Substantia nigra (tissue), 51 donors: ENCODE measurements at places on chromosomes 2 and 18.
A peak's percentile ranks its signal among the peaks of the same experiment; 100 is the strongest.

GRCh38 chr2:23209059-23209458 is 175.9 kb upstream of the KLHL29 start:
- no peak for DNase-seq

DNA sequence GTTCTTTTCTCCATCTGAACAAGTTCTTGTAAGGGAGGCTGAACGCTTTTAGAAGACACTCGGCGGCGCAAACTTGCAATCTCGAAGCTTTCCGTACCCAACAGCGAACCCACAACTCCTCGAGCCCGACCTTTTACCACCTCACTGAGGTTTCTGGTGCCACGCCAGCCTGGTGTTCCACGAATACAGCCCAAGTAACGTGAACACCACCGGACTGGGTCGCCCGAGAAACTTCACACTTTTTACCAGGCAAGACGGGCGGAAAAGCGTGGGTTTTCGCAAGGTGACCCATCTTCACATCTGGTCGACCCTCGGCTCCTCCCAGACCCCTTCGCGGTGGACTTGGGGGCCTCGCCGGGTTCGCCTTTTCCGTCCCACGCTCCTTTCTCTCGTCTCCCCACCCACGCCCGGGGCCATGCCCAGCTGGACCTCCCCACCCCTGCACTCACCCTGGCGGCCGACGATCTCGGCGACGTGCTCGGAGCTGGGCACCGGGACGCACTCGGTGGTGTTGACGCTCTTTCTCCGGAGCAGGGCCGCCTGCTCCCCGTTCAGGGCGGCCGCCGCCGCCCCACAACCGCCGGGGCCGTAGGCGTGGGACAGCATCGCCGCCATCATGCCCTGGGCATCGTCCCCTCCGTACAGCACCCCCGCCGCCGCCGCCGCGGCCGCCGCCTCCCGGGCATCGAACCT is 1.2 kb downstream of the MEX3C start:
- DNase-seq, result peak; percentile 31

DNA sequence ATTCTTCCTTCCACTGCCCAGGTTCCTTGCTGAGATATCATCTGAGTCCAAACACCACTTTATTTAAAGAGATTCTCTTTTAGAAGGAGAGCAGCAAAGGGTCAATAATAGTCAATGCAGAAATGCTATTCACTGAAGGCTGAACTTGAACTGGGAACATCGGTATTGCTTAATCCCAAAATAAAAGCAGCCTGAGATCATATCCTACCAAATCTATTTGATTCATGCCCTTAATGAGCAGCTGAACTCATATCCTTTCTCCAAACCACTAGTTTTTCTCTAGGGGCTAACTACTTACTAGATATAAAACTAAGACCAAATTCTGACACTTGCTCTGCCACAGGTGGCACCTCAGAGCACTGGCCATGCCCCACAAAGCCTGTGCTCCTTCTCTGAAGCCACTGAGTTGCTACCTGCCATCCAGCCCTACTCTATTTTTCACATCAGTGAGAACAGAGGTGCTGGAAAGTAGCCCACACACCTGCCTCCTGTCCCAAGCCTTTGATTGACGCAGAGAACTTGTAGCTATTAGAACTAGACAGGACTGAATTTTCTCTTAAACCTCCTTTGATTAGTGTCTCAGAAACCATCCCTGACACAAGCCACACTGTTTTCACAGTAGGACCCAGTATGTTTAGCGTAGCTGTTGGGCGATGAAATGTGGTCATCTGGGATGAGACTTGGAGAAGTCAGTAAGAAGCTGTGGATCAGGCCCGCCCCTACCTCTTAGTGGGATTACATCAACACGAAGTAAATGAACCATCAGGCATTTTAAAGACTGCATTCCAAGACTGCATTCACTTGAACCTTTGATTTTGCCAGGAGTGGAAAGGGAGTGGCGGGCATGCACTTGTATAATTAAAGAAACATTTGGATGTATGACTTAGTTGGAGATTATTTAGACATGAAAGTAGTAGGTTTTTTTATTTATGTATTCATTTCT is 124.3 kb downstream of the RBMS1 start:
- no peak for DNase-seq

- no peak for DNase-seq
Observed at GRCh38 chr18:23228102-23229061, 93.1 kb downstream of the CABLES1 start.

DNA sequence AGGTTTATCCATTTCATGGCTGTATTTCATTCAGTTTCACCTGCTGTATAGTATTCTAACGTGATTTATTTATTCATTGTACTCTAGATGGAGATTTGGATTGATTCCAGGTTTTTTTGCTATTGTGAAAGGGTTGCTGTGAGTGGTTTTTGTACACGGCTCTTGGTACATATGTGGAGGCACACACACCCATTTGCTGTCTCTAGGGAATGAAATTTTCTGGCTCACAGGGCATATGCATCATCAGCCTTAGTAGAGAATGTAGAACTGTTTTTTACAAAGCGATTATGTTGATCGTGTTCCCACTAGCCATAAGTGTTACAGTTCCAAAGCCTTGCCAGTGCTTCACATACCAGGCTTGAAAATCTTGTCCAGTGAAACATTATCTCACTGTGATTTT is 5.1 kb downstream of the SPTBN1 start:
- no peak for DNase-seq

GRCh38 chr18:43049021-43049420 is 66.5 kb downstream of the RIT2 start:
- DNase-seq, result no peak

DNA sequence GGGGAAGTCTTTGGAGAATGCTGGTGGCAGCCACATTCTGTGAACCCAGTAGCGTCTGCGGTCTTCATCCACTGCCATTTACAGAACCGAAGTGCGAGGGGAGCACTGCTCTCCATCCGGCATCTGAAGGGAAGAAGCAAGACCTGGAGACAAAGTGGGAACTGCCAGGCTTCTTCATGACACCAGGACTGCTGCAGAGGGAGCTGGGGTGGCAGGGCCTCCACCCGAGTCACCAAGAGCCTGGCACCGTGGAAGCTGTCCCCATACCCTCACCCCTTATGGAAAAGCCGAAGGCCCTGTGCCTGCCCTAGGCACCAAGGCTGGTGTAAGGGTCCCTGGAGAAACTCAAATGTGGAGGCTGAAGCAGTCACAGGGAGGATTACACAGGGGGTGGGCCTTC is 79.8 kb downstream of the CIB4 start:
- no peak for DNase-seq

GRCh38 chr2:189467160-189467559 is 25.9 kb downstream of the WDR75 start:
- DNase-seq, result no peak

- no peak for DNase-seq
Observed at GRCh38 chr2:160696087-160696452, 202.5 kb upstream of the RBMS1 start.

DNA sequence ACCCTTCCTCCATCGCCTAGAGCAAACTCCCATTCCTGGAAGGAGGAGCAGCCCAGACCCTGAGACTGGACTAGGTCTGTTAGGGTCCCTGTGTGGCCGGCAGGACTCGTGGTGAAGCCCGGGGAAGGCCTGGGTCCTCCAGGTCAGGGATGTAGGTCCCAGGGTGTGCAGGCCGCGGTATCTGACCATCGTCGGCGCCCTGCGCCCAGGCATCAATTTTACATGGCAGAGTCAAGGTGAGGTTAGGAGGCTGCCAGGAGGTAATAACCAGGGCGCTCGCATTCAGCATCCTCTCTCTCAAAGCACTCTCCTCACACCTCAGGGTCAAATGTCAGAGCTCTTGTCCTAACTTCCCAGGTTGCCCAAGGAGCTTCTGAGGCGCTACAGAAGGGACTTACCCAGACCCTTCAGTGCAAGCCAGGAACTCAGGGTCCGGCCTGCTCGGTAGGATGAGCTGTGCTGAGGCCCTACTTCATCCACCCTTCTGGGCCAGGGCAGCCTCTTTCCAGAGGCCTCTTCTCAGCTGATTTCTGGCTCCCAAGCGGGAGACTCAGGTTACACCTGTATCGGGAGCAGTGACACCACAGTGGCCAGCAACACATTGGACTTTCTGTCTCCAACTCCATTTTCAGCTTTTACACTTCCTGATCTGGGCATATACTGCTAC is 628 bp downstream of the SH2D6 start:
- no peak for DNase-seq

DNA sequence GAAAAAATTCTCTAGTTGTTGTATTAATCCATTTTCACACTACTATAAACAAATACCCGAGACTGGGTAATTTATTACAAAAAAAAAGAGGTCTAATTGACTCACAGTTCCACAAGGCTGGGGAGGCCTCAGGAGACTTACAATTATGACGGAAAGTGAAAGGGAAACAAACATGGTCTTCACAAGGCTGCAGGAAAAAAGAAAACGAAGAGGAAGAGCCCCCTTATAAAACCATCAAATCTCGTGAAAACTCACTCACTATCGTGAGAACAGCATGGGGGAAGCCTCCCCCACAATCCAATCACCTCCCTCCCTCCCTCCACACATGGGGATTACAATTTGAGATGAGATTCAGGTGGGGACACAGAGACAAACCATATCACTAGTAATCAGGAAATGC is 61.7 kb upstream of the SPTBN1 start:
- DNase-seq, result no peak

DNA sequence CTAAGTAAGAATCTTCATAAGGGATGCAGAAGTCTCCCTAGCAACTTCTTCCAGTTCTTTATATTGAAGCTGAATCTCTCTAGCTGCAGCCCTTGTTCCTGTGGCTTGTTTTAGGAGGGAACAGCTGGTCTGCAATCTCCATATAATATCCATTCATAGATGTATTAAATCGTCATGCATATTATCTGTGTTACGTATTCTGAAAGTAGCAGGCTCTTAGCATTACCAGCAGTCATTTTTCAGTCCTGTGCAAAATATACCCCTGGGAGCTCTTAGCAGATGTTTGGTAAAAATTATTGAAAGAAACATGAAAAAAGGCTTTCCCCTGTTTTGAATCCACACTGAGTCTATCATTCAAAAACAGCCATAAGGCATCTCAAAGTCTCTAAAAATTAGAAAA is 385.3 kb downstream of the IRS1 start:
- DNase-seq, result no peak

DNA sequence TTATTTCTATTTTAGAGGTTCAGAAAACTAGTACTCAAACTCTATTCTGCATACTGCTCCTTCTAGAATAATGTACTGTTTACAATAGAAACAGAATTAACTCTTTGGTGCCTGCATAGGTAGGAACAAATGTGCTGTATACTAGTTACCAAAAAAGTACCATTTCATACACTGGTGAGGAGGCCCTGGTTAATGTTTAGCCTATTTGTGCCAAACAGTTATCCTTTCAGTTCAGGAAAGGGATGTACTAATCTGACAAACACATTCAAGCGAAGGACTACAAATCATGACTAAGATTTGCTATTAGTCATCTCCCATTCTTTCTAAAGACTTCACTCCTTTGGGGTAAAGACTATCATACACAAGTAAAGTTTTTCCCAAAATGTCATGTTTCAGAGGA is 47.4 kb downstream of the EXOC6B start:
- no peak for DNase-seq

GRCh38 chr2:30933496-30933895 is 126.2 kb upstream of the CAPN13 start:
- DNase-seq, result no peak

DNA sequence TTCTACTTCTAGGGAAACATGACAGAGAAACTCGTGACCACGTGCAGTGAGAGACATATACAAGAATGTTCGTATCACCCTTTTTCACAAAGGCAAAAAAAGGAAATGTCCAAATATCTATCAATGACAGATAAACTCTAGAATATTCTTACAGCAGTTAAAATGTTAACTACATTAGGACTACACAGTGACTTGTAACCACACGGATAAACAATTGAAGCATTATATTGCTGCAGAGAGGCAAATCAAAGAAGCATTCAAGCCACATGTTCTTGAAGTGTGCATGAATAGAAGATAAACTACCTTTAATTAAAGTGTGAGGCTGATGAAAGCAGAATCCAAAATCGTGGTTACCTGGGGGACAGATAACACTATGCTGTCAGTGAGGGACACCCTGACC is 935.3 kb upstream of the KLHL29 start:
- DNase-seq, result peak; percentile 2

- DNase-seq, result no peak
Observed at GRCh38 chr2:63537306-63537705, 51.0 kb downstream of the WDPCP start.

DNA sequence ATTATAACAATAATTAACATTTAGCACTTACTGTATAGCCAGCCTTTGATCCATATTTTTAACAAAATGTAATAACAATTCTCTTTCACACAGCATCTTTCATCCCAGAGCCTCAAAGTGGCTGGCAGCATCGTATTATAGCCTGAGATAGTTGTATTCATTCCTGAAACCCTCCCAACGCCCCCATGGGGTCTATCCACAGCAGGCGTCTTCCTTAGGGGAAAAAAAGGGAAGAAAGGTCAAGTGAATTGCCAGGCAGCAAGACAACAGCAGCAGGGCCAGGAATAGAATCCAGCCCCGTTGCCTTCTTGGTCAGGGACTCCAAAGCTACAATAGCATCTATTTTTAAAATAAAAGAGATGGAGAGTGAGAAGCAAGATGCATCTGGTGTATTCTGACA is 424.4 kb upstream of the ID2 start:
- DNase-seq, result no peak

DNA sequence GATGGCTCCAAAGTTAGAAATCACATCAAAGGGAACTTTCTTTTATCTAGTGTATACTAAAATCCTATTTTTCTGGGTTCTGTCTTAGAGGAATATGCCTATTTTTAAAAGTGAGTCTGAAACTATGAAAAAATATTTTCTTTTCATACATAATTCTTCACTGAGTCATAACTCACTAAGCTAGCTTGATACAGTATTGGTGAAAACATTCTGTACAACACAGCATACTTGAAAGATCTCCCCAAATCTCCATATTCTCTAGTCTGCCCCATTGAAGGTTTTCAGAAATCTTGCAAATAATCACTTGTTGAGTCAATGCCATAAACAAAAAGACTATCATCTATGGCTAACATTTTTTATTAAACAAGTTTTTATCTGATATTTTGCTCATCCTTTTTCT is 44.5 kb downstream of the COL3A1 start:
- no peak for DNase-seq

- DNase-seq, result no peak
Observed at GRCh38 chr18:74826572-74826971, 228.9 kb downstream of the ZNF407 start.

GRCh38 chr18:14104906-14105748 is 27.1 kb downstream of the ZNF519 start:
- DNase-seq, result no peak

- no peak for DNase-seq
Observed at GRCh38 chr2:228446734-228447133, 265.2 kb upstream of the SPHKAP start.
